Nucleus accumbens (tissue), 56 donors: ENCODE measurements at places on chromosomes 1 and 21.

- no peak for DNase-seq
These were observed 154.1 kb downstream of the HIVEP3 start for GRCh38 chr1:41764656-41765055.

- DNase-seq: no peak
These were observed 40.3 kb upstream of the COL18A1 start for GRCh38 chr21:45364468-45365185.

DNA sequence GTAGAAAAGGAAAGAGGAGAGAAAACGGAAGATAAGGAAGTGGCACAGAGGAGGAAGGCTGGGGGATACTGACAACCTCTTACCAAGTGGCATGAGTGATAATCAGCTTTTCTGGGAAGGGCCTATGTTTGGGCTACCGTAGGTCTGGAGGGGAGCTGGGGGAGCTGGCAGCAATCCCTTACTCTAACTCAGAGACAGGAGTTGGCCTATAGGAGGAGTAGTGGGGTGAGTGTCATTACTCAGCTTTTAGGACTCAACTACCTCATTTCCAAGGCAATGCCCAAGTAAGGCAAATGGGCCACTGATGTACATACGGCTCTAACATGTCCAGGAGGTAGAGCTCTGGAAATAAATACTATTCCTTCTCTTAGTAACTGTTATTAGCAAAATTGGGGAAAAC lies 48.7 kb upstream of the DMRTA2 start:
- no peak for DNase-seq

GRCh38 chr1:37474697-37475379 lies 458 bp downstream of the ZC3H12A start:
- DNase-seq: no peak

DNA sequence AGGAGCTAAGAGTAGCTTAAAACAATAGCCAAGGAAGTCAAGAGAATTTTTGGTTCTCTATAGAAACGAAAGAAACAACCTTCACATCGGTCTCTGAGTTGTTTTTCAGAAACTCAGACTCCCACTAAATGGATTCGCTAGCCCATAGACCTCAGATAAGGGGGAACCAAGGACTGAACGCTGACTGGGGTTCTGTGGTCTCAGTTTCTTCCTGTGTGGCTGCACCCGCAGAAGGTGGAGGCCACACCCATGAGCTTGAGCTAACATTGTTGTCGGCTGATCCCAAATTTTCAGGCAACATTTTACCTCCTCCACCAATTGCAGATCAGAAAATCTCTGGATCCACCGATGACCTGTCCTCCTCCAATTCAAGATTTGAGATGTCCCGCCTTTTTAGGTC lies 456.1 kb downstream of the AJAP1 start:
- DNase-seq: no peak

DNA sequence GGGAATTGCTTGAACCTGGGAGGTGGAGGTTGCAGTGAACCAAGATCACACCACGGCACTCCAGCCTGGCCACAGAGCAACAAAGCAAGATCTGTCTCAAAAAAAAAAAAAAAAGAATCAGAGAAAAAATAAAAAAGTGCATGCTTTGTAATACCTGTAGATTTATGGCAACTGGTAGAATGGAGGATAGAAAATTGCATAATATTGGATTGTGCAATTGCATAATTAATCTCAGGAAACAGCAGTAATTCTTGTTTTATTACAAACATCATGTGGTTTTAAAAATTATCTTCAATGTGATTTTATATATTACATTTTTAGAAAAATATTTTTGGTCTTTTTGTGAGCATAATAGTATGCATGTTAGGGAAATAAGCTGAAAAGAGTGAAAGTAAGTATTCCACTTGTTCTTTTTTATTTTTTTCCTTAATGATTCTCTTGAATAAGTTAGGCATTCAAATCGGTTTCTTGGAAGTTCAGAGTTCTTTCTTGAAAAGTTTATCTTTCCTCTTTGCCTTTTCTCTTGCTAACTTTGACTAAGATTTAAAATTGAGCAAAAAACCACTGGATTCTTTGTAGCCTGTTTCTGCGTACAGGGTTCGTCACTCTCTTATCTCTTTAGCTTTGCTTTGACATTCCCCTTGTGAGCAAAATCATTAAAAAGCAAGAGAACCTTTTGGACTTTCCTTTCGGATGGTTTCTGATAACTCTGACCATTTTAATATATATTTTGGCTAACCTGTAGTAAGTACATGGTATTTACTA lies 127.5 kb upstream of the ADAMTS5 start:
- DNase-seq: no peak

- DNase-seq: no peak
These were observed 49.4 kb upstream of the RGS7 start for GRCh38 chr1:241406421-241406820.

- DNase-seq: no peak
These were observed 37.4 kb downstream of the UBE2T start for GRCh38 chr1:202304375-202304774.

GRCh38 chr1:106055855-106056254 lies 1000.6 kb upstream of the PRMT6 start:
- no peak for DNase-seq

DNA sequence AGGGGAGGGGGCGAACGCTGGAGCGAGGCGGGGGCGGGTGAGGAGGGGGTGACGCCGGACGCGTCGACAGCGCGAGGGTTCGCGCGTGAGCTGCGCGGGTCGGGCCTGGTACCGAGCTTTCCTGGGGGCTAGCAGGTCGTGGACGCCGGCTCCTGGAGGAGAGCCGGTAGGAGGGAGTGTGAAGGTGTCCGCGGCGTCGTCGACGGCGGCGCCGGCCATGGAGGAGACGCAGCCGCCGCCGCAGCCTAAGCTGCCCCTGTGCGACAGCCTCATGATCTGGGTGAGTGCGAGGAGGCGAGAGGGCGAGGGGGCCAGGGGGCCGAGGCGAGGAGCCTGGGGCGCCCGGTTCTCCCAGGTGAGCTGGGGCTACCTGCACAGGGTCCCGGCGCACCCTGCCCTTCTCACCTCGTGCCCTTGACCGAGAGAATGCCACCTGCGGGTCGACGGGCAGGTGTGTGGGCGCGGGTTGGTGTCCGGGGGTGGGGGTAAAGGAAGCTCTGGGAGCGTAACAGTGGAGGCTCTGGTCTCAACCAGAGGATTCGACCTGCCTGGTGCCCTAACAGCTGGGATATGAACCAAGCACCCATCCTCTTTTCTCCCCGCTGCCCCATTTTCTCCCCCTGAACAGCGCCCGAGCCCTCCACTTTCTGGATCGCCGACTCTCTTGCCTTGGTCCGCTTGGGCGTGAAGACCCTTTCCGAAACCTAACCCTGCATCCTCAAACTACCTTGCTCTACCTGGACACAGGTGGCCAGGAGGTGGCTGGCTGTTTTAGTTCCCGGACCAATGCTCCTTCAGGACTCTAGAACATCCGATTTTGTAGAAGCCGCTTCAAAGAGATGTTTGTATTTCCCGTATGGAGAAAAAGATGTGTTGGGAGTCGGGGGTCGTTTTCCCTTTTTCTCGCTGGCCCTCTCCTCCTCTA lies at the start of gene HOOK1:
TSS of gene HOOK1 (plus strand) at position 49 of the 925 bp plus-strand sequence. CDS start at position 218, 169 bp downstream.
- DNase-seq: no peak

DNA sequence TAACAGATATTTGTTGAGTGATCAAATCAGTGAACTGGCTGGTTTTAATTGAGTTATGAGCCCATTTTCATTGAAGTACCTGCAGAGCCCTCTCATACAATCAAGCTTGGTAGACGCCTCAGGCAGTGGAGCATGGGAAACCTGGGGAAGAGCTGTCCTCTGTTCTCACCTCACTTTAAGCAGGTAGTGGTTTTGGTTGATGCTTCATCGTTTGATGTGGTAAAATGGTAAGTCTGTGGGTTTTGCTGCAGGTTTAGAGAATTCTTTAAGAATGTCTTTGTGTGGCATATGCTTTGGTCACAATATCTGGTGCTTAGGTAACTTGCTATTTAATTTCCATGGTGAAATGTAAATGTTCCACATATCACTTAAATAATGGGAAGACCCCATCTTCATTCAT lies 10.0 kb downstream of the LAMC1 start:
- DNase-seq: no peak

GRCh38 chr1:46612937-46613660 lies 3.5 kb downstream of the MOB3C start:
- no peak for DNase-seq

DNA sequence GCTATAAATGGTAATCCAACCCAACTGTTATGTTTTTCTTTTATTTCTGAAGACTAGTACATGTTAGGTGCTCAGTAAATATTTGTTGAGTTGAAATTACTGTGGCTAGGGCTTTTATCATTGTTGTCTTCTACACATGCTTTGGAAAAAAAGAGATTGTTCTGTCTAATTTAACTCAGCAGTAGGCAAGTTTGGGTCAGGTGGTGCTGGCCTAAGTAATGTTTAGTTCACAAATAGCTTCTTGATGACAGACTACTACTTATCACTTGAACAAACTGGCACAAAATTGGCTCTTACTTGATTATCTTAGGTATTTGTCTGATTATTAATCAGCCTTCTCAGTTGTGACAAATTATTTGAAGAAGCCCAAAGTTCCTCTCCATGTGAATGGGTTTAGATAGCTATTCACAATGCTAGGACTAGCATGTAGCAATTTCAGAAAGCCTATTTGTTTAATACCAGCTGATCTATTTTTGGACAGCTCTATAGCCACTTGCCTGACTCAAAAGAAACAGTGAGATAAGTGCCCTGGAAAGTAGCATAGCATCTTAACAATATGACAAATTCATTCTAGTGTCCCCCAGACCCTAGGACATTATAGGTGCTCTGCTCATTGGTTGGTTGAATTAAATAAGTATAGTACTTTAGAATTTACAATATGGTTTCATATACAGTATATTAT lies 32.6 kb downstream of the TMEM200B start:
- DNase-seq: no peak

GRCh38 chr21:19692231-19692630 lies 1288.6 kb upstream of the TMPRSS15 start:
- DNase-seq: no peak

GRCh38 chr1:111154021-111154999 lies 14.3 kb downstream of the CEPT1 start:
- DNase-seq: no peak

DNA sequence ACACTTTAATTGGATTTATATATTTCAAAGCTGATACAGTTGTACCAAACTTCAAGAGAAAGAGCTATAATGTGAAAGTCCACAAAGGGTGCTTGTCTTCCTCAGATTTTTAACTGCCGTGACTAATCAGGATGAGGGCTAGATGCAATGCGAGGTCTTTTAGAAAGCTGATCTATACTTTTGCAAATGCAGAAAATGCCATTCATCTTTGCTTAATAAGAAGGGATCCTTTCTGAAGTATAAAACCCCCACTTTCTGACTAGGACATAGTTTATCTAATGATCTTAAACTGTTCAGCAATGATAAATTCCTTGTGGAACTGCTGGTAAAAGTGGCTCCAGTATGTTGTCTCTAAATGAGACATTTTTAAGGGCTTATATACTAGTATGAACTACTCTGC lies 102.7 kb upstream of the NGF start:
- DNase-seq: no peak

GRCh38 chr1:229025576-229025975 lies 245.3 kb upstream of the RAB4A start:
- no peak for DNase-seq

- no peak for DNase-seq
These were observed 136.8 kb downstream of the PTPRC start for GRCh38 chr1:198775606-198776005.

- no peak for DNase-seq
These were observed 2.1 kb downstream of the GUK1 start for GRCh38 chr1:228142155-228142691.

GRCh38 chr1:55001311-55001710 lies 2.6 kb downstream of the BSND start:
- no peak for DNase-seq

DNA sequence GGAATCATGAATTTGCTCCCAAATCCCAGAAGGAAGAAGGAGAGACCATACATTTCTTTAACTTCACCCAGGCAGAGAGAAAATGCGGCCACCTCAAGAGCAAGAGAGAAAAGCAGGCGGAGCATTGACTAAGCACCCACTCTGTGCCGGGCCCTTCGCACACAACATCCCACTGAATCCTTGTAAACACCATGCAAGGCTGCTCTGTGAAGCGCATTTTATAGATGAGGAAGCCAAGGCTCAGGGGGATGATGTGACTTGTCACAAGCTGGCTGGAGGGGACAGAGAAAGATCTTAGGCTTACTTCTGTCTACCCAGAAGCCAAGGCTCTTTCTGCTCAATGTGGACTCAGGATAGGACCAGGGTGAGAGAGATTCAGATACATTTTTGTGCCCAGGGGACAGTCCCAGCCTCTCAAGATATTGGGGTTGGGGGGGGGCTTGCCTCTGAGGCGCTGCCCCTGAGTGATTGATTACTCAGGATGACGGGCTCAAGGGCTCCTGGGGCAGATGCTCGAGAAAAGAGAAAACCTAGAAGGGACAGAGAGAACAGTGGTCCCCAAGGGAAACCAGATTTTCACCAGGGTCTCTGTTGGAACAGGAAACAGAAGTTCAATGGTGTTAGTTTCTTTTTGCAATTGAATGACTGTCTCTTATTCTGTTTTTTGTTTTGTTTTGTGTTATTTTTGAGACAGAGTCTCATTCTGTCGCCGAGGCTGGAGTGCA lies 19.5 kb downstream of the PADI2 start:
- no peak for DNase-seq

- DNase-seq: no peak
These were observed 29.5 kb downstream of the BRINP2 start for GRCh38 chr1:177200290-177200689.

DNA sequence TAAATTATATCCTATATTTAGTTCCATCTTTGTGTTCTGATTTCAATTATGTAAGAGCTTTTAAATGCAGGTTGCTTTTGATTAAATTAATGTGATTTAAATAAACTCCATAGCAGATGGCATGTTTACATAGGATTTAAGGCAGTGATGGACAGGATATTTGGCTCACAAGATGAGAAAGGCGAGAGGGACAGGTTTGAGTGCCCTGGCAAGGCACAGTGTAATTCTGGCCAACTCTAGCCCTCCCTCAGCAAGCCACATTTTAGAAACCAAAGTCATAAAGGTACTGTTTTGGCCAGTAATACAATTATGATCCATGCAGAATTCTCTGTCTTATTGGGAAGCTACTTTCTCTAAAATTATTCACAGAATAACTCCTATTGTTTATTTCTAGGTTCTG lies 50.6 kb upstream of the C1orf146 start:
- DNase-seq: no peak

GRCh38 chr1:90149101-90149500 lies 154.2 kb downstream of the ZNF326 start:
- no peak for DNase-seq

- no peak for DNase-seq
These were observed 32.3 kb upstream of the NR5A2 start for GRCh38 chr1:199995096-199995685.

DNA sequence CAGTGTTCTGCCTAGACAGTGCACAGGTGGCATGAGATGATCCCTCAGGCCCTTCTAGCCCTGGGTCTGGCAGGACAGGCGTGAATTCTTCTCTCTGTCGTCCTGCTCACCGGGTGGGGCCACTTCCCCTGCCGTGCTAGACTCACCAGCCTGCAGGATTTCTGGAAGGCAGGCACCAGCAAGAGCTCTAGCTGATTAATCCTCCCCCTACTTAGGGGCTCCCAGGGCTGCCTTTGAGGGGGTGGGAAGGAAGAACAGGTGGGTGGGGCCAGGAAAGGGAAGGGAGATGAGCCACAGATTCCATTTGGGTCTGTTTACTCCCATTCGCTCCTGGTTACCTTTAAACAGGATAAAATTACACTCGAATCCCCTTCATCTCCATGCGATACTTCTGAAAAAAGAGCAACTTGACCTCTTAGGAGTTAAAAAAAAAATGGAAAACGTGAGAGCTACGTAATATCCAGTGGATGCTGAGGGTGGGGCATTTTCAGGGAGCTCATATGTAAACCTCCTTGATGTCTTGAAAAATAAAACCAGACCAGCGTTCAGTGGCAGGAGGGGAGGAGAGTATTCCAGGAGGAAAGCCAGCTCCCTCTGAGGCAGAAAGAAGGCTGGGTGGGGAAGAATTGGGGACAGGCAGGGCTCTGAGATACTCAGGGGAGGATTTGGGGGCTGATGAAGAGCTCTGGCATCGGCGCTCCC lies 665.5 kb downstream of the PTPRU start:
- DNase-seq: no peak
